ENCODE measurements at places on chromosomes 16 and 17.

DNA sequence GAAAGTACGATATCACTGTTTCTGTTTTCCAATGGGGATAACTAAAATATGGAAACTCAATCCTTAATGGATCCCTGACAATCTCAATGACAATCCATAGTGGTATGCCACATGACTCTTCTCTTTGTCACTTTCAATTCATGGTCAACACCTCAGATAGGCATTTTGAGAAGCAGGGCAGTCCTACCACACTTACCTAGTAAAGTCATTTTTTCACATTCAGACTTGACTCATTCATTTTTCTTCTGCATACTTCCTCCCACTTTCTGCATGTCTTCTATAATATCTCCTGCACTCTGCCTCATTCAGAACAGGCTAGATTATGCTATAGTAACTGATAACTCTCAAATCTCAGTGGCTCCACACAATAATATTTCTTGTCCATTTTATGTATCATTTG is 117.5 kb downstream of the FTO start:
- no peak for DNase-seq

DNA sequence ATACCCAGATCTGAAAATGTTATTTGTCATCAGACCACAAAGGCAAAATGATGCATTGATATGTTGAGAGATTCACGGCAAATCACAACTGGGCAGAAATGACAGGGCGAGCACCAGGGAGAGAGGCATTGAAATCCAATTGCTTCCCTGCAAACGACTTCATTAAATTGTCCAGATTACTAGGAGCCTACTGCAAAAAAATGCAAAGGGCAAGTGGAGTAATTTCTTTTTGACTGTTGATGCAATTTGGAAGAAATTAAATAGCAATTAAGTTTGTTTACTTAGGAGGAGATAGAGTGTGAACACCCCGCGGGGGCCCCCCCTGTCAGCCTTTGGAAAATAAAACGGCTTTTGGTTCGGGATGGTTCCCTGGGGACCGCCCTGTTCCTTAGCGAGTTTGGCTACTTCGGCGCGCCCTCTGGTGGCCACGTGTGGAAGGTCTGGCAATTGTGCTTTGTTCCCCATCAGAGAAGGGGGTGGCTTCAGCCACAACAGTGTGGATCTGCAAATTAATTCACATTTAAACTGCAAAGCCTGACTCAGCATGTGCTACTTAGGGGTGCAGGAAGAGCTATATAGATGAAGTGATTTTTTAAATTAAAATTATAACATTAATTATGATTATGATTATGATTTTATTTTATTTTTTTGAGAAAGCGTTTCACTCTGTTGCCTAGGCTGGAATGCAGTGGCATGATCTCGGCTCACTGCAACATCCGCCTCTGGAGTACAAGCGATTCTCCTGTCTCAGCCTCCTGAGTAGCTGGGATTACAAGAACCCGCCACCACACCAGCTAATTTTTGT is 14.5 kb upstream of the TMC7 start:
- peak; percentile 69 for DNase-seq

DNA sequence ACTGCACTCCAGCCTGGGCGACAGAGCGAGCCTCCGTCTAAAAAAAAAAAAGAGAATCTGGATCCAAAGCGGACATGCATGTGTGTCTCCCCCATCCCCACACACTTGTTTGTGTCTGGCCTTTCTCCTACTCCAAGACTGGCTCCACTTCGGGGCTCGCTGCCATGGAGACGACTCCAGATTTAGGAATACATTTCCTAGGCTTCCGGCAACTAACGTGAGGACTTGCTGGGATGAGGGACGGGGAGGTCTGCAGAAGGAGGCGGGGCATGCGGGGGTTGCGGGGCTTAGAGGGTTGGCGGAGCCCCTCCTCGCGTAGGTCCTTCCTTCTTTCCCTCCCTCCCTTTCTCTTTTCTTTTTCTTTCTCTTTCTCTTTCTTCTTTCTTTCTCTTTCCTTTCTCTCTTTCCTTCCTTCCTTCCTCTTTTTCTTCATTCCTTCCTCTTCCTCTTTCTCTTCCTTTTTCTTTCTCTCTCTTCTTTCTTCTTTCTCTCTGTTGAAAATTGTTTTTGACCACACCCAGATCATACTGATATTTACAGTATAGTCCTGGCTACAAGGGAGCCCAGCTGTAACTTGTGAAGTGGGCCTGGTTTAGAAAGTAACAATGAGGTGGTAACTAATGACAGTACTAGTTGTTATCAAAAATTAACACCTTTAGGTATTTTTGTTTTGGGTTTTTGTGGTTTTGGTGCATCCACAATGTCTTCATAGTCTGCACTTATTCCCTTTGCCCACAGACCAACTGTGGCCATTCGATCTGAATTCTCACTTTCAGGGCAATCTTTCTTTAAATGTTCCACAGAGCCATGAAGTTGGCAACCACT is 25.2 kb downstream of the MIS12 start:
- DNase-seq: no peak

- no peak for DNase-seq
Observed at GRCh38 chr17:12866244-12866643, 76.9 kb downstream of the ARHGAP44 start.

DNA sequence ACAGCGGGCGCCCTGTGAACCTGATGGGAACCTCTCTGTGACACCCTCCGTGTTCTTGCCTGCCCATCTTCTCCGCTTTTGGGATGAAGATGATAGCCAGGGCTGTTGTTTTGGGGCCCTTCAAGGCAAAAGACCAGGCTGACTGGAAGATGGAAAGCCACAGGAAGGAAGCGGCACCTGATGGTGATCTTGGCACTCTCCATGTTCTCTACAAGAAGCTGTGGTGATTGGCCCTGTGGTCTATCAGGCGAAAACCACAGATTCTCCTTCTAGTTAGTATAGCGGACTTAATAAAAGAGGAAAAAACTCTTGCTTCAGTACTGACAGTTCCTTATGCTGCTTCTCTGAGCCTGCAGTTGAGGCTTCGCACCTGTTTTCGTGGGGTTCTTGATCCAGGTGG is 10.5 kb downstream of the CDK5RAP3 start:
- no peak for DNase-seq

- DNase-seq: no peak
Observed at GRCh38 chr16:87733190-87733589, 32.6 kb downstream of the KLHDC4 start.

- DNase-seq: no peak
Observed at GRCh38 chr16:720447-720989, 428 bp upstream of the ANTKMT start.

DNA sequence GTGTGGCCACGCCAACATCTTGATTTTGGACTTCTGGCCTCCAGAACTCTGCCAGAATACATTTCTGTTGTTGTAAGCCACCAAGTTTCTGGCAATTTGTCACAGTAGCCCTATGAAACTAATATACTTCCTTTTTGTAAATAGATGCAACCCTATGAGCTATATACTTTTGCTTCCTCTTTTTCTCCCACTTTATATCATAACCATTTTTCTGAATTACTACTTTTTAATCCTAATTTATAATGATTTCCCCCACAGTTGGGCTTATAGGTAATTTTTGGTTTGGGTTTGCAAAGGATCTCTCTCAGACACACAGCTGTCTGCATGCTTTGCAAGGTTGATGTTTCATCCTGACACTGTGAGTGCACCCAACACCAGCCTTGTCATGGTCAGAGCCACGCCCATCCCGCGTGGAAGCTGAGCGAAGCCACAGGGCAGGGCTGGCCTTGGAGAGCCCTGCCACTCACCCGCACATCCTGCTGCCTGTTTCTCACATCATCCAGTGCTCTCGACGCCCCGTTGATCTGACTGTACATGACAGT is 5.8 kb downstream of the TRIM25 start:
- DNase-seq: no peak

GRCh38 chr17:39604911-39605491 is 2.7 kb downstream of the NEUROD2 start:
- DNase-seq: no peak

GRCh38 chr16:50626868-50627267 is 54.2 kb downstream of the SNX20 start:
- no peak for DNase-seq

DNA sequence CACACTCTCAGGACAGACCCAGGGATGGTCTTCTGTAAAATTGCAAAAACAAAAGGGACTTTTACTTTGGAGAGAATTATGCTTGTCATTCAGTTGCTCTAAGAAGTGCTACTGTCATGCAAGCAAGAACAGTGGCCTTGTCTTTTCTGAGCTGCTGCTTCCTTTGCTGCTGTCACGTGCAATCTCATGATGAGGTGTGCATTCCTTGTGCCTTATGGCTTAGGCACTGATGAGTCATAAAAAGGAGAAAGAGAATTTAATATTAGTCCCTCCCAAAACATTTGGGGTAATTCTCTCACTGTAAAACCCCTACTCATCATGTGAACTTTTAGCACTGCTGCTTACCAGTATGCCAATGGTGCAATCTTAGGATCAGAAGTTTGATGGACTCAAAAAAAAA is 2051.3 kb downstream of the TP53TG3F start:
- no peak for DNase-seq

DNA sequence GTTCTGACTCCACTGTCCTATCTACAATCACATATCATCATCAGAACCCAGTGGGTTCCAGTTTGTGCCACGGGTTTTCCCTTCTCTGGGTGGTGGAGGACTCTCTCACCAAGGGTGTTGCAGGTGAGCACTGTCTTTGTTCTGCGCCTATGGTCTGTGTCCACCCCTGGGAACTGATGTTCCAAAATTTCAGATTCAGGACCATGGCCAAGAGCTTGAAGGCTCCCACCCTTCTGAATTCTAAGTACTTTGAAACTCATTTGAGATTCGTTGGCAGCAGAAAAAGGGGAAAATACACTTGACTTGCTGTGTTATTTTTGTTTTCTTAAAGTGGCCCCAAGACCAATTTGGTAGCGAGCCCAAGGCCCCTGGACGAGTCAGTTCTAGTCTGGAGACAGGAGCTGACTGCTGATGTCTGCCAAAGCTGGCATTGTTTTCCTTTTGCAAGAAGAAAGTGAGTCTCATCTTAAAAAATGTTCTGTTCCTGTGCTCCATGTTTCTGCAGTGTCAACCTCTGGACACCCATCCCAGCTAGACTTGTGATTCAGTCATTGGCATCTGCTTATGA is 310.9 kb downstream of the HAPSTR1 start:
- no peak for DNase-seq

DNA sequence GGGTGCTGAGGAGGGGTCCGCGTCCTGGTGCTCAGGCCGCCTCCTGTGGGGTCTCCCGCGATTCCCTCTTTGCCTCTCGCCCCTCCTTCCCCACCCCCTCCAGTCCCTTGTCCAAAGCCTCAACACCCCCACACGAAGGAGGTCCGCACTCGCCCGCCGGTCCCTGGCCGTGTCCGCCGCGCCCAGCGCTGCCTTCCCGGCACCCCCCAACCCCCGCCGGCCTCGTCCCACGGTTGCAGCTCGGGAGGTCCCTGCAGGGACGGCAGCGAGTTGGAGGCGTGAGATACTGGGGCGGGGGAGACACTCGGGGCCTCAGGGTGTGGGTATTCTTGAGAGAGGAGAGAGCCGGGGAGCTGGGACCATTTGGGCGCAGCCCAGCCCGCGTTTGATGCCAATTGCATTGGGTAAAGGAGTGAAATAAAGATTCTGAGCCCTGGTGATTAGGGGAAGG is 468 bp downstream of the FLYWCH2 start:
- DNase-seq: no peak

- no peak for DNase-seq
Observed at GRCh38 chr16:6558126-6558525, 774.5 kb upstream of the RBFOX1 start.

DNA sequence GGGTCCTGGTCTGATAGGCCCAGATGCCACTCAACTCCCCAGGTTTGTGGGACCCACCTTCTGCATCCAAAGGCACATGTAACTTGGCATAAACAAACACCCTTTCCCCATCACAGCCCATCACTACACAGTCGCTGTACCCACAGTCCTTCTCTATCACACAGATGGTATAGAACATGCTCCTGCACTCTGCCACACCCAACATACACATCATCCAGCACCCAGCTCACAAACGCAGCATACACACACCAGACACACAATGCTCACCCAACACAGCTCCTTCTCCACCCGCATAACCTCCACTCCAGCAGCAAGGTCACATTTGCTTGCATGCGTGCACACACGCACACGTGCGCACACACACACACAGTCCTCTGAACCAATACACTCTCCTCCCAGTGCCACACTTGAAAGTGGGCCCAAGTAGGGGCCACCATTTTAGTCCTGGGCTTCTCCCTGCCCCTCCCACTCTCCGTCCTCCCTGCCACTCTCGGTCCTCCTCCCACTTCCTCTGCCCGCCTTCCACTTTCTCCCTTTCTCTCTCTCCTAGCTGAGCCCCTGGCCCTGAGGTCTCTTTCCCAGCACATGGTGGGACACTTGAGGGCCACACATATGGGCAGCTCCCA is 8.5 kb upstream of the TMEM92 start:
- no peak for DNase-seq
